Tongue (tissue), 3 donors: ENCODE measurements at places on chromosomes 1 and 21. TPM values are rescaled to one million over a fixed set of nuclear protein-coding genes. Genes with fewer than 3 reads are reported as not detected.
A peak's percentile ranks its signal among the peaks of the same experiment; 100 is the strongest.

KISS1 gene
- total RNA-seq: not detected

TNFSF18 gene
- not detected for total RNA-seq

- DNase-seq: no peak
Measured at GRCh38 chr1:229461032-229461668, 27.3 kb upstream of the ACTA1 start.

GRCh38 chr21:41680444-41681347 lies 86.2 kb downstream of the RIPK4 start:
- no peak for DNase-seq

NCF2 gene
- 9.2 TPM for total RNA-seq

- DNase-seq: no peak
Measured at GRCh38 chr1:214141486-214141885, 139.5 kb upstream of the SMYD2 start.

PLEKHG5 gene
- total RNA-seq: 24.5 TPM

TAS1R3 gene
- 1.9 TPM for total RNA-seq

DNA sequence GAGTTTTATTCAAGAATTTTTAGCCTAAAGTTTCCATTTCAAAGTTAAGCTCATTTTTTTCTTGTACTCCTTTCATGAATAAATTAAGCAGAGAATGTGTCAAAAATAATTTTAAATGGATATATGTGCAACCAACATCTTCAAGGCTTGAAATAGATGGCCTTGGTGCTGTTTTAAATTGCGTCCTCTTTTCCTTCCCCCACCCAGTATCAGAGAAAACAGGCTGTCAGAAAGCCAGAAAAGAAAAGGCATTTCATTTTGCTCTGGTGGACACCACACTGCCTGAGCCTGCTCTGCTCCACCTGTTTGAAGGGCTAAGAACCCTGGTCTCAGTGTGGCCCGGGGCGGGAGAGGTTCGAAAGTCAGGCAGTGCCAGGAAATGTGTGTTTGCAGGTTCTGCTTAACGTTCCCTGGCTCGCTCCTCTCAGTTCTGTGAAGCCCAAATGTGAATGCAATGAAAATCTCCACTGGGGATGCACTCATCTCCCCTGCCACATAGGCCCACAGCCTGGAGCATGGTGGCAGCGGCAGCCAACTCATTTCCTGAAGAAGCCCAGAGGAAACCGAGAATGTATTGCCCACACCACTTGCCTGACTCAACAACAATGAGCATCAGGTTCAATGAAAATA lies 134.4 kb downstream of the SDCCAG8 start:
- DNase-seq: no peak

DNA sequence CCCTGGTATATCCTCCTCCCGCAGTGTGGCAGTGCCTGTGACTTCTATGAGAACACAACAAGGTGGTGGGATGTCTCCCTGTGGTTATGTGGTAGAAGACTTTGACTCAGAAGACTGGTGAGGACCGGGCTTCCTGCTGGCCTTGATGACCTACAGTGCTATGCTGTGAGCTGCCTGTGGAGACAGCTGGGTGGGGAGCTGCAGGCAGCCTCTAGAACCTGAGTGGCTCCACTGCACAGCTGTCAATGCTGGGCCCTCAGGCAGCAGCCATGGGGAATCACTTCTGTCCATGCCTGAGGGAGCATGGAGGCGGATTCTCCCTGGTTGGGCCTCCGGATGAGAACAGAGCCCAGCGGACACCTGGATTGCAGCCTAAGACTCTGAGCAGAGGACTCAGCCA lies 14.9 kb downstream of the SLC1A7 start:
- no peak for DNase-seq

LCE2C gene
- total RNA-seq: not detected

FH gene
- total RNA-seq: 95.8 TPM

DNA sequence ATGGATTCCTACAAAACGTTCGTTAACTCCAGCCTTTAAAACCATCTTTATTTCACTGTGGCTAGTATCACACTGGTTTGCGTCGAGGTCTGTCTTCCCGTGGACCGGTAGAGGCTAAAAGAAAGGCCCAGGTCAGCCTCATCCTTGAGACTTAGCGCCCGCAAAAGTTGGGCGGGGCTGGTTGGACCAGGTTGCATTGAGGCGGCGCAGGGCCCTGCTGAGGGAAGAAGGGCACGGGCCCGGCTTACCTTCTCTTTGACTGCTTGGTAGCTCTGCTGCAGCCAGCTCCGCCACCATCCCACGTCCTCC lies 455 bp downstream of the BSDC1 start:
- DNase-seq: peak; percentile 58

HOOK1 gene
- total RNA-seq: 9.6 TPM

GRCh38 chr1:200468264-200469001 lies 58.6 kb upstream of the ZNF281 start:
- DNase-seq: no peak

LCE3E gene
- total RNA-seq: not detected

GRCh38 chr1:15757575-15758342 lies 836 bp upstream of the FBLIM1 start:
- no peak for DNase-seq

GRCh38 chr1:218312509-218312908 lies 27.4 kb downstream of the RRP15 start:
- DNase-seq: no peak

SPRR2A gene
- 3.1 TPM for total RNA-seq

DNA sequence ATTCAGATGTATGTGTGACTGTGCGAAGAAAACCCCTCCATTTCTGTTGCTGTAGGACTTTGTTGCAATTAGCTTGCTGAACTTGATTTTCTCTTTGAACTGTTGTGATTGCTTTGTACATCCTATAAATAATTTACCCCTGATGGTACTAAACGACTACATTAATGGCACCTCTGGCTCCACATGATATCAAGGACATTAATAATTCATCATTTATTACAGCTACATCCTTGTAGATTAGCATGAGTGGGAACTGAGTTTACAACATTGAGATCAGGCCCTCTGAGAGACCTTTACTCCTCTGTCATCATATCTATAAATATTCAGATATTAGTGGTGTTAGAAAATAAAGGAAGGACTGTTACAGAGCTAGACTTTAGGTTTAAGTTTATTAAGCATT lies 13.5 kb downstream of the LRIG2 start:
- no peak for DNase-seq

GRCh38 chr1:15577691-15578090 lies 7.2 kb downstream of the AGMAT start:
- DNase-seq: no peak

DNA sequence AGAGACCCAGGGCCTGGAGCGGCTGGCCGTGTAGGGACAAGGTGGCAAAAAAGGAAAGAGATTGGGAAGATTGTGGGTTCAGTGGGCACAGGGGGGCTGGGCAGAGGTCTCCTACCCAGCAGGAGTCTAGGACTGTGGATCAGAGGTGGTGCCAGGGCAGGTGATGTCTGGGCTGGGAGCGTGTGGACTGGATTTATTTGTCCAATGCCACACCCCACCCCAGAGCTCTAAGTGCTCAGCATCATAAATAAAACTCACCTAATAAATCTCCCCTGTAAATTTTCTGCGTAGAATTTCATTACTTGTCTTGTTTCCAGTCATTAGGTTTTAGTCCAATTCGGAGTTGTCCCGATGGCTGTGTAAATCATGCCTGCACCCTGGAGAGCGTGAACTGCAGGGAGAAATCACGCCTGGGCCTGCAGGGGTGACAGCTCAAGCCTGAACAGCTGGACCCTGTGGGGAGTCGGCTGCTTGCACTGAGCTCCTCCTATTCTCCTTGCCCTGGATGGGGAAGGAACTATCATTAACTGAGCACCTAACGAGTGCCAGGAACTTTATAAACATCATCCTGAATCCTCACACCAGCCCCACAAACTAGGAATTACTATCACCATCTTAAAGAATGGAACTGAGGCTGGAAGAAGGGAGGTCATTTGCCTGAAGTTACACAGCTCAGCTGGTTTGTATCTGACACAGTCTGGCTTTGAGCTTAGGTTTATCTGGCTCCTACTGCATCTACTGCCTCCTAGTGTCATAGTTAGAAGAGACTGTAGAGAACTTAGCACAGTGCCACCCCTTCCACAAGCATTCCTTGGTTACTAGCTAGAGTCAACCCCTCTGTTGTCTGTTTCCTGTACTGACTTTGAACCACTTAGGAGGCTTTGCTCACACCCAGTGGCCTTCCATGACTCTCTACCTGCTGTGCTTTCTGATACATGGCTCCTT lies 25.0 kb upstream of the POU3F1 start:
- DNase-seq: no peak

- no peak for DNase-seq
Measured at GRCh38 chr1:119053917-119054316, 65.8 kb upstream of the TBX15 start.

- DNase-seq: no peak
Measured at GRCh38 chr1:241924080-241924808, 33.3 kb upstream of the BECN2 start.

RAD54L gene
- total RNA-seq: 2.7 TPM

DNA sequence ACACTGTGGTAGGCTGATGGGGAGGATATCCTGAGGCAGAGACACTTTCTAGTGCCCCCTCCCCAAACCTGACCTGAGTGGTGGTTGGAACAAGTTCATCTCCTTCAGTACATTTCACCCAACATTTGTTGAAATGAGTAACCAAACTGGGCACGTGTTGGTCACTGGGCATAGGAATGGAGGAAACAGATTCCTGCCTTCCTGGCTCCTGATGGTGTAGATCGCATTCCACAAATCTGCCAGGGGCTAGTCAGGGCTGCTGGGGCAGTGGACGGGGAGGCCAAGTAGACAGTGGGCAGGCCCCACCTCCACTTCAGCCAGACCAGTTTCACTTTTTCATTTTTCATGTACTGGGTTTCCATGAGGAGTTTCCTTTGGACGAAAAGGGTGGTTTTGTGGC lies 16.5 kb upstream of the ALX3 start:
- DNase-seq: no peak

DNA sequence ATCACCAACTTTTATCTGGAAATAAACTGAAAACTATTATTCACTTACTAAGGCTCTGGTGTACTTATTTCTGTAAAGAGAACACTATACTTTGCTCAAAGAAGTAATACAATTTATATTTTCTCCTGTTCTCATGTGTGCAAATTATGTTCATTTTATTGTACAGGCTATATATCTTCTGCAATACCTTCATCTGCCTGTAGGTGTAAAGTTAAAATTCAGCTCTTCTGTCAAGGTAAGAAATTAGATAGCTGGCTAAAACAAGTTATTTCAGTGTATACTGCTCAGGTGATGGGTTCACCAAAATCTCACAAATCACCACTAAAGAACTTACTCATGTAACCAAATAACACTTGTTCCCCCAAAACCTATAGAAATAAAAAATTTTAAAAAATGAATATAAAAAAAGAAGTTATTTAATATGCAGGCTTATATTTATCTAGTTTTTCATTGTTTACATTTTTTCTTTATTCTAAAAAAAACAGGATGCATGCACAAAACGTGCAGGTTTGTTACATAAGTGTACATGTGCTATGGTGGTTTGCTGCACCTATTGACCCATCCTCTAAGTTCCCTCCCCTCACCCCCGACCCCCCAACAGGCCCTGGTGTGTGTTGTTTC lies 81.5 kb downstream of the PTGER3 start:
- no peak for DNase-seq
